ENCODE measurements at places on chromosomes 16 and 17. TPM values are rescaled to one million over a fixed set of nuclear protein-coding genes. Genes with fewer than 3 reads are reported as not detected.

- peak; percentile 89 for DNase-seq
- H3K36me3 ChIP-seq = peaks cover 2% of the 10 kb centered on the region
- peak overlapping the region; percentile 86 for H3K4me3 ChIP-seq
- H3K27me3 ChIP-seq = no peaks in the 10 kb centered on the region
- H3K4me1 ChIP-seq = peaks cover 75% of the 10 kb centered on the region
- peak overlapping the region; percentile 84 for H3K27ac ChIP-seq
Observed at GRCh38 chr16:81632392-81633146, 146.5 kb upstream of the PLCG2 start.

DNA sequence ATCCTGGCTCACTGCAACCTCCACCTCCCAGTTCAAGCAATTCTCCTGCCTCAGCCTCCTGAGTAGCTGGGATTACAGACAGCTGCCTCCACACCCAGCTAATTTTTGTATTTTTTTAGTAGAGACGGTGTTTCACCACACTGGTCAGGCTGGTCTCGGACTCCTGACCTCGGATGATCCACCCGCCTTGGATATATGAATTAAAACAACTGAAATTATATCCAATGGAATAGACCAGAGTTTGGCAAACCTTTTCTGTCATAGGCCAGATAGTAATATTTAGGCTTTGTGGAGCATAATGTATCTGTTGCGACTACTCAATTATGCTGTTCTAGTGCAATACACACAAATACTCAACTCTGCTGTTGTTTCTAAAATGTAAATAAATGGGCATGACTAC is 93.8 kb upstream of the NACA2 start:
- H3K27ac ChIP-seq = no peak overlapping the region
- H3K4me1 ChIP-seq = no peaks in the 10 kb centered on the region
- no peak for DNase-seq
- peaks cover 10% of the 10 kb centered on the region for H3K36me3 ChIP-seq
- no peaks in the 10 kb centered on the region for H3K27me3 ChIP-seq
- no peak overlapping the region for H3K4me3 ChIP-seq

GRCh38 chr16:80570106-80570478 is 29.3 kb downstream of the DYNLRB2 start:
- peak overlapping the region; percentile 18 for H3K27ac ChIP-seq
- peak overlapping the region; percentile 75 for H3K4me3 ChIP-seq
- no peaks in the 10 kb centered on the region for H3K36me3 ChIP-seq
- H3K27me3 ChIP-seq = peaks cover under 1% of the 10 kb centered on the region
- peak; percentile 14 for DNase-seq

The CYB5D1 gene
- 10.2 TPM for total RNA-seq

DNA sequence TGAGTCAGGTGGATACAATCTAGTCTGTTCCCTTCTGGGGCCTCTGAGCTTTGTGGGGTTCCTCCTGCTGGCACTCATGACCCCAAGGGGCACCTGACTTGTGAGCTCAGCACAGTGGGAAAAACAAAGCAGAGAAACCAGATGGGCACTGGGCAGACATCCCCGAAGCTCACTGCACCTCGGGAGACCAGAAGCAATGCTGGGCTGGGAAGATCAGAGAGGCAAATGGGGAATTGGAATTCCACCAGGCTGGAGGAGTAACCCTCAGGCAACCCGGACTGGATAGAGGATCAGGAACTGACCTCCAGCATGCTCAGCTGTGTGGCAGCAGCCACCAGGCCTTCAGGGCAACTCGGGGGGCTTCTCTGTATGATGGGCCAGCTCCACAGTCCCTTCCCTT is 50.3 kb downstream of the ABCC12 start:
- peaks cover 50% of the 10 kb centered on the region for H3K27me3 ChIP-seq
- DNase-seq = no peak
- no peak overlapping the region for H3K27ac ChIP-seq
- H3K4me3 ChIP-seq = no peak overlapping the region

DNA sequence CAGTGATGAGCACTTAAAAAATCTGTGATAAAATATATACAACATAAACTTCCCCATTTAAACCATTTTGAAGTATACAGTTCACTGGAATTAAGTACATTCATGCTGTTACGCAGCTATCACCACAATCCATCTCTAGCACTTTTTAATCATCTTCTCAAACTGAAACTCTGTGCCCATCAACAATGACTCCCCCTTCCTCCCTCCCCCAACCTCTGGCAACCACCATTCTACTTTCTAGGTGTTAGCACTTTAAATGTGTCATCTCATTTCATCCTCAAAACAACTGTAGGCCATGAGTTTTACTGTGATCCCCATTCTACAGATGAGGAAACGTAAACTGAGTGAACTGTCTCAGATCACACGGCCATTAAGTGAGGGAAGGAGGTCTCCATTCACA is 13.8 kb upstream of the TMEM98 start:
- peaks cover 2% of the 10 kb centered on the region for H3K36me3 ChIP-seq
- H3K4me1 ChIP-seq = peaks cover 50% of the 10 kb centered on the region
- peak overlapping the region; percentile 66 for H3K27ac ChIP-seq
- peak overlapping the region; percentile 73 for H3K4me3 ChIP-seq
- peaks cover 32% of the 10 kb centered on the region for H3K27me3 ChIP-seq
- DNase-seq = peak; percentile 70

The CMTM4 gene
- 3.9 TPM for total RNA-seq

DNA sequence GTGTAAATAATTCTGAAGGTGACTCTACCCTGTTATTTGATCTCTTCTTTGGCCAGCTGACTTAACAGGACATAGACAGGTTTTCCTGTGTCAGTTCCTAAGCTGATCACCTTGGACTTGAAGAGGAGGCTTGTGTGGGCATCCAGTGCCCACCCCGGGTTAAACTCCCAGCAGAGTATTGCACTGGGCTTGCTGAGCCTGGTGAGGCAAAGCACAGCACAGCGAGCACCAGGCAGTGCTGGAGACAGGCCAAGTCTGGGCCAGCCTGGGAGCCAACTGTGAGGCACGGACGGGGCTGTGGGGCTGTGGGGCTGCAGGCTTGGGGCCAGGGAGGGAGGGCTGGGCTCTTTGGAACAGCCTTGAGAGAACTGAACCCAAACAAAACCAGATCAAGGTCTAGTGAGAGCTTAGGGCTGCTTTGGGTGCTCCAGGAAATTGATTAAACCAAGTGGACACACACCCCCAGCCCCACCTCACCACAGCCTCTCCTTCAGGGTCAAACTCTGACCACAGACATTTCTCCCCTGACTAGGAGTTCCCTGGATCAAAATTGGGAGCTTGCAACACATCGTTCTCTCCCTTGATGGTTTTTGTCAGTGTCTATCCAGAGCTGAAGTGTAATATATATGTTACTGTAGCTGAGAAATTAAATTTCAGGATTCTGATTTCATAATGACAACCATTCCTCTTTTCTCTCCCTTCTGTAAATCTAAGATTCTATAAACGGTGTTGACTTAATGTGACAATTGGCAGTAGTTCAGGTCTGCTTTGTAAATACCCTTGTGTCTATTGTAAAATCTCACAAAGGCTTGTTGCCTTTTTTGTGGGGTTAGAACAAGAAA is 5.1 kb downstream of the STH start:
- no peak for DNase-seq
- H3K27me3 ChIP-seq = peaks cover 6% of the 10 kb centered on the region
- H3K4me1 ChIP-seq = no peaks in the 10 kb centered on the region
- H3K4me3 ChIP-seq = no peak overlapping the region

The ACE gene
- total RNA-seq = 2.5 TPM

- H3K27ac ChIP-seq = no peak overlapping the region
- H3K36me3 ChIP-seq = peaks cover 2% of the 10 kb centered on the region
- DNase-seq = no peak
- H3K27me3 ChIP-seq = no peaks in the 10 kb centered on the region
- no peak overlapping the region for H3K4me3 ChIP-seq
- peaks cover 25% of the 10 kb centered on the region for H3K4me1 ChIP-seq
Observed at GRCh38 chr17:17702449-17703139, 21.3 kb downstream of the RAI1 start.

DNA sequence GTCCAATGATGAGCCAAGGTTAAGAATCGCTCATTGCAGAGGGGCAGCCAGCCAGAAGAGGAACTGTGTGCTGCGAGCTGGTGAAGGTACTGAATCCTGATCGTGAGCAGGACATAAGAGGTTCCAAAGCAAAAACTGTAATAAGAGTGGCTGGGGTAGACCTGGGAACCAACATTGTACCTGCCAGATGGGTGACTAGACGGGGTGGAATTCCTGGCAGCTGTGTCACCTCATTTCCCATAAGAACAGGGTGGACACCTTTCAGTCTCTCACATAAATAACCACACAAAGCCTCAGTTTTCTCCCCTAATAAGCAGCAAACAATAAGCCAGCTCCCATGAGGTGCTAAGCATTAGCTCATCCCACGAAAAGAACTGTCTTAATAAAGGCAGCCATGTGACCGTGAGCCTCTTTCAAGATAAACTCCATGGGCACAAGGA is 290.3 kb downstream of the SOX9 start:
- no peak overlapping the region for H3K4me3 ChIP-seq
- DNase-seq = no peak
- no peaks in the 10 kb centered on the region for H3K36me3 ChIP-seq
- no peaks in the 10 kb centered on the region for H3K4me1 ChIP-seq
- no peak overlapping the region for H3K27ac ChIP-seq

Data from activated T-cell treated with anti-CD3 and anti-CD28 coated beads, Interleukin-2, amount 50 U/mL, for 72 hours (primary cell).